T-cell (primary cell): ENCODE measurements at places on chromosomes 1 and 21. TPM values are rescaled to one million over a fixed set of nuclear protein-coding genes. Genes with fewer than 3 reads are reported as not detected.

DNA sequence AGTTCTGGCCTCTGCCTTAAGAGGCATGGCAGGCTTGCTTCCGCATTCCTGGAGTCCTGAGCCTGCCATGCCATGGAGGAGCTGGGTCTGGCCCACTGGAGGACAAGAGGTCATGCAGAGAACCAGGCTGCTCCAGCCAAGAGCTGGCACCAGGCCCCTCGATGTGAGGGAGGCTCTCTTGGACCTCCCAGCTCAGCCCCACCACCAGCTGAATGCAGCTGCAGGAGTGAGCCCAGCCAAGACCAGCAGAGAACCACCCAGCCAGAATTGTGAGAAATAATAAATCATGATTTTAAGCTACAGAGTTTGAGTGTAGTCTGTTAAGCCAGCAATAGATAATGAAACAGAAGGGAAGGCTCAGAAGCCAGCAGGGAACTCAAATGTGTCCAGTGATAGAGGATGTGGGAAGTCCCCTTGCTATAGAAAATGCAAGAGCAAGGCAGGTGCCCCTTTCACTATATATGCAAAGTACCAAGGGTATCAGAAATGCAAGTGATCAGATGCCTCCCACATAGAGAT is 118.4 kb downstream of the HIVEP3 start:
- no peak for DNase-seq

- DNase-seq, result no peak
Observed at GRCh38 chr1:154155251-154155650, 378 bp upstream of the NUP210L start.

- DNase-seq, result peak; percentile 16
Observed at GRCh38 chr1:31183927-31184554, 55.6 kb downstream of the NKAIN1 start.

DNA sequence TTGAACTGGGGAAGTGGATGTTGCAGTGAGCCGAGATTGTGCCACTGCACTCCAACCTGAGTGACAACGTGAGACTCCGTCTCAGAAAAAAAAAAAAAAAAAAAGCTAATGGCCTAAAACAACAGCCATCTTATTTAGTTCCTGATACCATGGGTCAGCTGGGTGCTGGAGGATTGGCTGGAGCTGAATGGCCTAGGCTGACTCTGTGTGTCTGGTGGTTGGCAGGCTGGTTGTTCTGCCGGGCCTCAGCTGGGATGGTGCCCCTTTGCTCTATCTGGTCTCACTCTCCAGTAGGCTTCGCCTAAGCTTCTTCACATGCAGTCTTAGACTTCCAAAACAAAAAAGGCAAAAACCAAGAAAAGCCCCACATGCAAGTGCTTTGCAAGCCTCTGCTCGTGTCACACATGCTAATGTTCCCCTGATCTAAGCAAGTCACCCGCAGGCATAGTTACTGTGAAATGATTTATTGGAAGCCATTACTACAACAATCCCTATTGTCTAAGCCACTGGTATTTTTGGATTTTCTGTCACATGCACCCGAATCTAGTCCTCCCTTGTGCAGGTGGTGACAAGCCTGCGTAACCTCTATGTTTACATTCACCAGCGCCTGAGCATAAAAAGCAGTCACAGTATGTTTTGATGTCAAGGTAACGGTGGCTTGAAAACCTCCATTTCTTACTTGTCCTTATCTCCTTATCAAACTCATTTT is 39.6 kb upstream of the KANK4 start:
- no peak for DNase-seq

DNA sequence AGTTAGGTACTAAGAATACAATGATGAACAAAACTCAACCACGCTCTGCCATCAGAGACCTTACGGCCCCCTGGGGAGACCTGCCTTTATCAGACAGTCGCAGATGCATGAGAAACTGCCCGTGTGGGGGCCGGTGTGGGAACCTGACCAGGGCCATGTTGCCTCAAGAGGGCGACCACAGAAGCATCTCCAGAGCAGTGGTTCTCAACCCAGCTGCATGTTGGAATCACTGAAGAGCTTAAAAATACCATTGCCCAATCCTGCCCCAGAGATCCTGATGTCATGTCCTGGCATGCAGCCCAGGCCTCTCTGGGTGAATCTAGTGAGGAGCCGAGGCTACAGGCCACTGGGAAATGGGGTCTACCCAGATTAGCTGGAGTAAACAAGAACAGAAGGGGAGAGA is 108.7 kb downstream of the PRDM2 start:
- DNase-seq, result no peak

GRCh38 chr1:3352299-3352951 is 102.0 kb upstream of the ARHGEF16 start:
- no peak for DNase-seq

GRCh38 chr1:241849345-241849695 is 1.3 kb downstream of the EXO1 start:
- DNase-seq, result no peak

- peak; percentile 52 for DNase-seq
Observed at GRCh38 chr1:165367375-165367993, 11.0 kb upstream of the LMX1A start.

DNA sequence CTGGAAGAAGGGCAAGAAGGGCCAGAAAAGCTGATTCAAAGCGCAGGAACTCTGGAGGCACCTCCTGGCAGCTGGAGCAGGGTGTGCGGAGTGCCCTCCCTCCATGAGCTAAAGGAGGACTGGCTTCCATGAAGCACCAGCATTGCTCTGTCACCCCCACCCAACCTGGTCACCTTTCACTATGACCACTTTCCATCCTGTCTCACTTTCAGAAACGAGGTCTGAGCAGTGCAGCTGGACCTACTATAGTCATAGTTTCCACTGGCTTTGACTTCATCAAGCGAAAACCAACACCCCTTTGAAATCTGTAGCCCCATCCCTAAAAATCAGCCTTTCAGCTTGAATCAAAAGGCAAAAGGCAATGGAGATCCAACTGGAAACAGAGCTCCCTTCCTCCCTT is 84.8 kb upstream of the CACNA1E start:
- no peak for DNase-seq

- DNase-seq, result no peak
Observed at GRCh38 chr1:82640352-82640751, 839.6 kb downstream of the ADGRL2 start.

- no peak for DNase-seq
Observed at GRCh38 chr1:52119301-52120079, 22.4 kb upstream of the ZFYVE9 start.

- DNase-seq, result no peak
Observed at GRCh38 chr1:22643381-22643780, at the start of gene C1QC. TSS of gene C1QC (plus strand) at chr1:22643633. CDS start at chr1:22644024, 391 bp downstream.

DNA sequence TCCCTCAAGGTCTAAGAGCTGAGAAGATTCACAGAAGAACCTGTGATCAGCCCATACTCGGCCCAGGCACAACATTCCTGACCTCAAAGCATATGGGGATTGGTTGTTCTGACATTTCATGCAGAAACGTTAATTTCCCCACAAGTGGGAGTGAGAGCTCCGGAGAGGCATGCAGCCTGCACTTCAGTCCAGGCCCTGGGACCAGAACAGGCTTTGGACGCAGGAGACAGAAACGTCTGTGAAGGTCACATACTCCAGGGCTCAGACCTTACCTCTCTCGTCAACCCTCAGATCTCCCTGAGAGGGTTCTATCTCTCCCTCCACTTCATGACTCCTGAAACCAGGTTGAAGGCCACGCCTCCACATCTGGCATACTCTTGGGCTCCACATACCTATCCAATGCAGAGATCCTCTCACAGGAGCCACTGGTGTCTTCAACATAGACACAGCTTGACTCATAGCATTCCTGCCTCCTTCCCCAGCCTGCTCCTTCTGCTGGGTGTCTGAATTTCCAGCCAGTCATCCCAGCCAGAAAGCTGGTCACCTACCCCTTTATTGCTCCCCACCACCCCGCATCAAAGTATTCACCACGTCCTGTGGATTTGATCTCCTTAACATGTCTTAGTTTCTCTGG is 149.2 kb downstream of the OMA1 start:
- DNase-seq, result no peak

- DNase-seq, result no peak
Observed at GRCh38 chr21:45413922-45414321, 9.0 kb downstream of the COL18A1 start.

OLFML3 gene
- total RNA-seq, result 1.2 TPM

DUSP23 gene
- 14.3 TPM for total RNA-seq

RCSD1 gene
- total RNA-seq, result 106 TPM

VASH2 gene
- total RNA-seq, result 0.47 TPM

CFAP74 gene
- not detected for total RNA-seq

PTGFRN gene
- total RNA-seq, result 0.55 TPM
